Activated CD4-positive, alpha-beta T cell treated with anti-CD3 and anti-CD28 coated beads, Interleukin-2, Interleukin-4, amounts not matched to agents 100 ng/mL and 50 ng/mL, durations not matched to agents 16 hours and 8 hours (primary cell): ENCODE measurements at places on chromosomes 11 and 22.

DNA sequence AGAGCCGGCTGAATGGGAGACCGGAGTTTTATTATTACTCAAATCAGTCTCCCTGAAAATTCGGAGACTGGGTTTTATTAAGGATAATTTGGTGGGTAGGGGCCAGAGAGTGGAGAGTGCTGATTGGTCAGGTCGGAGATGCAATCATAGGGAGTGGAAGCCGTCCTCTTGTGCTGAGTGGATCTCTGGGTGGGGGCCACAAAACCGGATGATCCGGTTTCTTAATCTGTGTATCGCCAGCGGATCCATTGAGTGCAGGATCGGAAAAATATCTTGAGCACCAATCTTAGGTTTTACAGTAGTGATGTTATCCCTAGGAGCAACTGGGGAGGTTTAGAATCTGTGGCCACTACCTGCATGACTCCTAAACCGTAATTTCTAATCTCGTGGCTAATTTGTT lies 886 bp upstream of the NIPSNAP1 start:
- DNase-seq, result no peak

GRCh38 chr11:111459506-111460270 lies 52.5 kb downstream of the BTG4 start:
- no peak for DNase-seq

GRCh38 chr22:38490915-38491314 lies 15.2 kb downstream of the DDX17 start:
- no peak for DNase-seq

GRCh38 chr11:75198278-75198973 lies 42.1 kb upstream of the TPBGL start:
- no peak for DNase-seq

DNA sequence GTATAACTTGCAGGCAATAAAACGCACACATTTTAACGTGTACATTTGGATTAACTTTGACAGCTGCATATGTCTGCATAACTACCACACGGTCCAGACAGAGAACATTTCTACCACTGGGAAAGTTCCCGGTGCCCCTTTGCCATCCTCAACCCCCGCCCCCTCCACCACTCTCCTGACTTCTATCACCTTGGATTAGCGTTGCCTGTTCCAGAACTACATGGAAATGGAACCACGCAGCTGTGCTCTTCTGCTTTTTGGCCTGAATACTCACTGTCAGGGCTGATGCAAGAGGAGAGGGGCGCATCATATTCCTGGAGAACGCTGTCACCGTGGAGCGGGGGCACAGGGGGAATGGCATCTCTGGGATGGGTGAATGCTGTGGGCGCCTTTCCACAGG lies 62.1 kb downstream of the LRP5 start:
- DNase-seq, result no peak

DNA sequence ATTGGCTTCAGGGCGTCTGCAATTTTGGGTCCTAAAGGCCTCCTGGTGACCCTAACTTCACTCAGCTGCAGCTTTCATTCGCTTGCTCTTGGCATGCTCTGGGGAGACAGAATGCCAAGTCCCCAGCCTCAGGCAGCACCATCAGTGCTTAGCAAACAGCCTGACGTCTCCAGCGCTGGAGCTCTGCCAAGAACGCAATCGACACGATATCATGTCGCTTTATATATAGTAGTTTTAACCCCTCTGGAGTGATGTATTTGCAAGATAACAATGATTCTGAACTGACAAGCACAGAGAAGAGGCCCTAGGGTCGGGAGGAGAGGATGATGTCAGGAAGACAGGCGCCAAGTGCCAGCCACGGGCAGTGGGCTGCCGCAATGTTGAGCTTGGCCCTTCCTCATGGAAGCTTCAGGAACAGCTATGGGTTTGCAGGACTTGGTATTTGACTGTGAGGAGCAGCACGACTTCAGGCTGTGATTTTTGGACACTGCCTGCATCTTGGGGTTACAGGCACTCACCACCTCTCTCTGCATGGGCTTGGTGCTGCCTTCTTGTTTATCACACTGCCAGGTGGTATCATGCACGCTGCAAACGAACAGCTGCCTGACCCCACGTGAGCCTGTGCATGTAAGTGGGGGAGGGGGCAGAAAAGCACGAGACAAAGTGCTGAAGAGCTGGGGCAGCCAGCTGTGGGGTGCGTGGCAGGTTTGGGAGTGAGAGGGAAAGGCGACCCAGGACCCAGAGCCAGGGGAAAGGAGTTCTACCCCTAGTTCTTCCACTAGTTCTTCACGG lies 26.1 kb downstream of the B3GAT1 start:
- DNase-seq, result no peak

GRCh38 chr11:83140691-83141455 lies 16.1 kb upstream of the PCF11 start:
- no peak for DNase-seq

DNA sequence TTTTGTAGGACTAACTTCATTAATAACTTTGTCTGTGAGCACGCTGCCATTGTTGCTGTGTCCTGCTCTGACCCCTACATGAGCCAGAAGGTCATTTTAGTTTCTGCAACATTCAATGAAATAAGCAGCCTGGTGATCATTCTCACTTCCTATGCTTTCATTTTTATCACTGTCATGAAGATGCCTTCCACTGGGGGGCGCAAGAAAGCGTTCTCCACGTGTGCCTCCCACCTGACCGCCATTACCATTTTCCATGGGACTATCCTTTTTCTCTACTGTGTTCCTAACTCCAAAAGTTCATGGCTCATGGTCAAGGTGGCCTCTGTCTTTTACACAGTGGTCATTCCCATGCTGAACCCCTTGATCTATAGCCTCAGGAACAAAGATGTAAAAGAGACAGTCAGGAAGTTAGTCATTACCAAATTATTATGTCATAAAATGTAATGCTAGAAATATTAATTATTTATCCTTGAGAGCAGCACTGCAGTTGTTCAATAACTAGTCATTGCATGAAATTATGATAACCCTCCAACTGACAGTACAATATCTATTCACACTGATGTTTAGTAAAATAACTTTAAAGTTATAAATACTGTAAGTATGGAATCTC lies 46.4 kb upstream of the OR5D13 start:
- no peak for DNase-seq

- DNase-seq, result peak; percentile 62
Measured at GRCh38 chr11:65553301-65554001, 4.7 kb downstream of the LTBP3 start.

GRCh38 chr22:46929046-46929709 lies 166.7 kb downstream of the TBC1D22A start:
- DNase-seq, result no peak

DNA sequence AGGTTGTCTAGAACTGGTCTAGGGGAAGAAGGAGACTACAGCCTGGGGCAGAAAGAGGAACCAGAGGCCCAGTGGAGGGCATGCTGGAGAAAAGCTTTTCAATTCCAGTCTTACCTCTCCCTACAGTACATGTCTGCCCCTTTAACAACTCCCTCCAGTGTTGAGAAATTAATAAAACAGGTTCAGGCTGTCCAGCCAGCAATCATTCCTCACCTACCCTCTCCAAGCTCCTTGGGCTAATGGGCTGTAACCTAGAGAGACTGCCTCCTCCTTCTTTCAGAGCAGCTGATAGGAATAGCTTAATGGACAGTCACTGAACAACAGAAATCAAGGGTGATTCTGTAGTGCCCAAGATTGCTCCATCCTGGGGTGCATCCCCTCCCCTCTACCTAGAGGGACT lies 8.8 kb downstream of the SLC35F2 start:
- DNase-seq, result no peak

DNA sequence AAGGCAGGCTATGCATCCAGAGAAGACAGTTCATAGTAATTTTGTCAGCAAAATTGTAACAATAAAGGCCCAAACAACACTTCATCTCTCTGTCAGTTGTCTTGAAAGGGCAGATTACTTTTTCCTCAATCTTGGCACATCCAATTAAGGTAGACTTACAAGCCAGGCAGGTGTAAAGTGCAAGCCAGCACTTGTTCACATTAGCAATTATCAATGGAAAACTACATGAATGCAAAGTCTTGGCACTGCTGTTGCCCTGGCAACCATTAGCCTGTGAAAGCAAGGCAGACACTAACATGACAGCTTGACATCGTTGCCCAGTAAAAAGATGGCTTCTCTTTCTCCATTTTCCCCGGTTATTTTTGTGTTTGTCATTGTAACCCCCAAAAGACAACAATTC lies 677.2 kb upstream of the TENM4 start:
- DNase-seq, result no peak
